Pons (tissue), 1 donor: ENCODE measurements at places on chromosomes 4 and X.

DNA sequence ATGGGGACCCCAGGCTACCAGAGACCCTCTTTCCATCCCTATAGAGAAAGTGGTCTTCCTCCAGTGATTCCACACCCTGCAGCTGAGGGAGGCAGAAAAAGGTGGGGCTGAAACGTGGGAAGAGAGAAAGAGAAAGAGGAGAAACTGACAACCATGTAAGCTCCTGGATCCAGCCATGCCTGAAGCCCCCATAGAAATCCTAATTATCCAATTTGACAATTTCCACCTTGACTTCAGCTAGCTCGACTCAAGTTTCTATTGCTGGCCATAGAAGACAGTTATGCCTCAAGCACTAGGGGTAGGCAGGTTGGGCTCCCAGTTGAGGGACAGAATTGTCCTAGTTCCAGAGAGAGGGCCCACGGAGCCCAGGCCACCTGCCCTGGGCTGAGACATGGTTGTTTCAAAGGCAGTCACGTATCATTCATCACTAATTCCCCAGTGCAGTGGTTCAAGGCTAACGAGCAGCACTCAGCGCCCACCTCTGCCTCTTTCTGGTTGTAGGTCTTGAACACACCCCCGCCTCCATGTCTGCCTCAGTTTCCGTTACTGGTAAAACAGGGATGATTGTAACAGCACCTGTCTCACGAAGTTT lies 39.8 kb upstream of the ASMTL start:
- no peak for DNase-seq

GRCh38 chr4:140151699-140152012 lies 2.3 kb downstream of the MAML3 start:
- peak; percentile 81 for DNase-seq

DNA sequence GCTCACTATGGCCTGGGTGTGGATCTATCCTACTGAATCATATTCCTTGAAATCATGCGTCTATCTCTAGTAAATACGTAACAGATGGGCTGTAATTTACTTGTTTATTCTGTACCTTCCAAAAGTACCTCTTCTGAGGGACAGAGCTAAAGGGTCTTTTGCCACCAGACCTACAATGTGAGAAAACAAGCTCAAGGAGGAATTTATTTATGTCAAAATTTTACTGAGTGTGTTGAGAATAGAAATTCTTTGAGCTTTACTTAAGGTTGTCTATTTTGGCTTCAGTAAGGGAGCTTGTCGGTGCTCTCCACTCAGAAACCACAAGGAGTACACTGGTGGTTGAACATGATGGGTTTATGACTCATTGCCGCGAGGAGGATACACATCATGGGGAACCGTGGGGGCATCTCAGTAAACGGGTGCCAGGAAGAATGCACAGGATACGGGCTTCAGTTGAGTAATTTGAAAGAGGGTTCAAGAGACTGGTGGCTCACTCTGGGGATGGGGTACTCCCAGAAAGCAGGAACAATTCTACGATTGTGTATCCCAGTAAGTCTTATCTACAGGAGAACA lies 3.0 kb downstream of the ANK2 start:
- DNase-seq: no peak

DNA sequence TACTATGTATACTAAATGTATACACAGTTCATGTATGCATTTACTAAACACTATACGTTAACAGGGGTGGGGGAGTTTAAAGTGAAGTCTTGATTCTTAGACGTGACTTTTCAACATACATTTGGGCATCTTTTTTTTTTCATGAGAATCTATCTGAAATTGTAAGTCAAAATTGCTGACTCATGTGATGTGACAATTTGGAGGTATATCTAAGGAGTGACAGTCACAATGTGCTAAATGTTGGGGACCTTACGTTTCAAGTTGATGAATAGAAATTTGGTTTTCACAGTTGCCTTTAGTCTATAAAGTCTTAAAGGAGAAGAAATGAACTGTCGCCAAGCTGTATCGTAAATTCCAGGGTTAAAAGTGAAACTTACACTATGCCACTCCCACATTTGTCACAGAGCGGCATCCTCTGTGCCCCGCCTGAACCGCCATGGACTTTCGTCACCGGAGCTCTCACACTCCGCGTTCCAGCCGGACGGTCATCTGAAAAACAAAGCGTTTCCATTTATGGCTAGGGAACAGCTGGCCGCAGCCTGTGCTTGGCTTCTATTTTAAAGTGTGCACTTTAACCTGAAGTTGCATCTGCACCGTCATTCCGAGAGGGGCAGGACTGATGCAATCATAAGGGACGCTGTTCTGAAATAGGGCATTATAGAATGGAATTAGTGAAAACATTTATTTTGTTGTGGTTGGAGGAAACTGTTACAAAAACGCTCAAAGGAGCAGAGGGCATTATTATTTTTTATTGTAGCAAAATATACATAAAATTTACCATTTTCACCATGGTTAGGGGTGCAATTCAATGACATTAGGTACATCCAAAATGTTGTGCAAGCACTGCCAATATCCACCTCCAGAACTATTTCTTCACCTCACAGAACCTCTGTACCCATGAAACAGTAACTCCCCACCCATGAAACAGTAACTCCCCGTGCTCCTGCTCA lies 30.9 kb downstream of the PDLIM3 start:
- DNase-seq: no peak

- DNase-seq: no peak
Measured at GRCh38 chr4:107068116-107068515, 32.0 kb upstream of the DKK2 start.

GRCh38 chr4:81951891-81952455 lies 421.8 kb downstream of the HNRNPD start:
- DNase-seq: no peak

- DNase-seq: peak; percentile 29
Measured at GRCh38 chr4:6087669-6088341, 69.6 kb upstream of the C4orf50 start.

DNA sequence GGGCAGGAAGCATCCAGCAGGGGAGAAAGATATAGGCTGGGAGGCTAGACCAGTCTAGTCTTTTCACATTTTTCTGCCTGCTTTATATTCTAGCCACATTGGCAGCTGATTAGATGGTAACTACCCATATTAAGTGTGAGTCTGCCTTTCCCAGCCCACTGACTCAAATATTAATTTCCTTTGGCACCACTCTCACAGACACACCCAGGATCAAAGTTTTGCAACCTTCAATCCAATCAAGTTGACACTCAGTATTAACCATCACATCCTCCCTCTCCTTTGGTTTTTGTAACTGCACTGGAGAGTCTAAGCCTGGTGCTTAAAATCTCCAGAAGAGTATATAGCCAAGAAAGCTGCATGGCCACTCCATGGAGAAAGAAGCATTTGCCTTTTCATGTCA lies 560.4 kb downstream of the GRXCR1 start:
- DNase-seq: no peak

DNA sequence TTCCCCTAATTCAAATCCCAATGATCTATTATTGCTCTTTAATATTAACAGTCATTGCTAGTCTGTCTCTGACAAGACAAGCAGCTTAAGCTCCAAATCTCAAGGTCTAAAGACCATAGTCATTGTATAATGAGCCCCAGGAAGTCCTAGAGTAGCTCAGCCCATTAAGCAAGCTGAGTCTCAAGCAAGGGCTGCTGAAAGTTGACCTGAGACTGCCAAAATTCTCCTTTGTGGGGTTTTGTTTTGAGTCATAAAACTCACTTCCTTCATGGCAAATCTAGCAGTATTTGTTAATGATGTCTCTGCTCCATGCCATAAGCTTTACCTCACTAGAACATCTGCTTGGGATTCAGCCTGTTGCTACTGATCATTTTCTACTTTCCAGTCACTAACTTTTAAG lies 313.2 kb downstream of the ANTXR2 start:
- DNase-seq: no peak

- DNase-seq: peak; percentile 5
Measured at GRCh38 chr4:5267408-5267807, 216.1 kb downstream of the STK32B start.

DNA sequence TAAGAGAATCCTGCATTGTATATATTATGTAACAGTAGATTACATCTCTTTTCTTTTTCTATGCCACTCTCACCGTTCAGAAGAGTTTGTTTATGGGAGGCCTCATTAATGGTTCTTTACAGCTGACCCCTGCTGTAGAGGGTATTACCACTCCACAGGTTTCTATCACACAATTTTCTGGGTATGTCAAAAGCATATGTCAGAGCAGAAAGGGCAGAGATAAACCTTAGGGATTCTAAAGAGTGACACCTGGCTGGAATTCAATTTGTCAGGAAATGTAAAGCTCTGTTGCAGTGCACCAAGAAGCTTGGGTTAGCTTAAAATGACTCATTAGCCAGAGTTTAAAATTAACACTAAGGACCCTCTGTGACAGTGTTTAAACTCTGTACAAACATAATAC lies 658.7 kb downstream of the PCDH18 start:
- no peak for DNase-seq

GRCh38 chr4:183205193-183205592 lies 106.1 kb downstream of the WWC2 start:
- DNase-seq: no peak

DNA sequence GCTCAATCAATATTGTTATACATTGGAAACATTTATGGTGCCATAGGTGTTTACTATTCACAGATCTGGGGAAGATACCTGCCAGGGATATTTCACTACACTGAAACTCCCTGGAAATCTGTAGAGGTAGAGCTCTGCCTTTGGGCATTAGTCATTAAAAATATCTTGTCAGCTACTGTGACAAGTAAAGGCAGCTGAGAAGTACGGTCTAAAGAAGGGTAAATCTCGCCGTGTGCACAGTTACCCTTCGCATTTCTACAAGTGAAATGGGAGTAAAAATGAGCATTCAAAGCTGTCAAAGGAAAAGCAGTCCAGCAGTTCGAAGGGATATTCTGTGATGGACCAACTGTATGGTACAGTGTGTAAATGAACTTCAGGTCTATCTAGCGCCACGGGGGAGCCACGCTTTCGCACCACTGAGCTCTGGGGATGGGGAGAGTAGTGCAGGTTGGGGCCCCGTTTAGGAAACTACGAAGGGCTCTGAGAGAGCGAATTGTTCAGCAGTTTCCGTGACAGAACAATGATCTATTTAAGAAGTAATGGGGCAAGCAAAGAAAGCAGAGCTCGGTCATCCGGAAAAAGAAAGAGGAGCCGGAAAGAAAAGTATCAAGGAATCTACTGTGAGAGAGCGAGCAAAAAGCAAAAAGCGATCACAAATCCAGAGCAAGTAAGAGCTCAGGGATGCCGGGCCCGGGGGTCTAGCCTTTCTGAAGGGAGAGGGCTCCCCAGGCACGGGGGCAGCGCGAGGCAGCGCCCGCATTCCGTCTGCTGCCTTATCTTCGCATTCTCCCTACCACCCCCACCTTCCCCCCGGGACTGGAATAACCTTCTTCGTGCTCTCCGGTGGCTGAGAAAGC lies 646 bp downstream of the TIGD4 start:
- DNase-seq: peak; percentile 52

DNA sequence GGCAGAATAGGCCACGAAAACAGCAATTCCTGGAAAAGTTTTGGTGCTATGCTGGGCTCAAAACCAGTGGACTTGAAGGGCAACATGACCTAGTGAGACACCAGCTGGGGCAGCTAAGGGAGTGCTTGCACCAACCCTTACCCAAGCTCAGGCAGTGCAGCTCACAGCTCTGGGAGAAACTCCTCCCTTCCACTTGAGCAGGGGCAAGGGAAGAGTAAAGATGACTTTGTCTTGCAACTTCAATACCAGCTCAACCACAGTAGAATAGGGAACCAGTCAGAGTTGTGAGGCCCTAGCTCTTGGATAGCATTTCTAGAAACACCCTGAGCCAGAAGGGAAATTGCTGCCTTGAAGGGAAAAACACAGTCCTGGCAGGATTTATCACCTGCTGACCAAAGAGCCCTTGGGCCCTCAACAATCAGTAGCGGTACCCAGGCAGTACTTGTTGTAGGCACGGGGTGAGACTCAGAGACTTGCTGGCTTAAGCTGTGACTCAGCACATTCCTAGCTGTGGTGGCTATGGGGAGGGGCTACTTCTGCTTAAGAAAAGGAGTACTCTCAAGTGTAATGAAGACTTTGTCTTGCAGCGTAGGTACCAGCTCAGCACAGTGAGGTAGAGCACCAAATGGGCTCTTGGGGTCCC lies 19.7 kb upstream of the ABCG2 start:
- peak; percentile 51 for DNase-seq

DNA sequence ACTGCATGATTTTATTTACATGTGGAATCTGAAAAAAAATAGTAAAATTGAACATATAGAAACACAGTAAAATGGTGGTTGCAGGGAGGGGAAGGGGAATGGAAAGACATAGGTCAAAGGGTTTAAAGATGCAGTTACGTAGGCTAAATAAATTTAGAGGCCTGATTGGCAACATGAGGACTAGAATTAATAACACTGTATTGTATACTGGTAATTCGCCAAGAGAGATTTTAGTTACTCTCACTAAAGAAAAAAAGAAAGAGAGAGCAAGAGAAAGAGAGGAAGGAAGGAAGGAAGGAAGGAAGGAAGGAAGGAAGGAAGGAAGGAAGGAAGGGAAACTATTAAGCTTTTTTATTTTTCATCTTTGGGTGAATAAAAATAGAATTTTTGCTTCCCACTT lies 488.1 kb downstream of the PCDH10 start:
- DNase-seq: no peak

DNA sequence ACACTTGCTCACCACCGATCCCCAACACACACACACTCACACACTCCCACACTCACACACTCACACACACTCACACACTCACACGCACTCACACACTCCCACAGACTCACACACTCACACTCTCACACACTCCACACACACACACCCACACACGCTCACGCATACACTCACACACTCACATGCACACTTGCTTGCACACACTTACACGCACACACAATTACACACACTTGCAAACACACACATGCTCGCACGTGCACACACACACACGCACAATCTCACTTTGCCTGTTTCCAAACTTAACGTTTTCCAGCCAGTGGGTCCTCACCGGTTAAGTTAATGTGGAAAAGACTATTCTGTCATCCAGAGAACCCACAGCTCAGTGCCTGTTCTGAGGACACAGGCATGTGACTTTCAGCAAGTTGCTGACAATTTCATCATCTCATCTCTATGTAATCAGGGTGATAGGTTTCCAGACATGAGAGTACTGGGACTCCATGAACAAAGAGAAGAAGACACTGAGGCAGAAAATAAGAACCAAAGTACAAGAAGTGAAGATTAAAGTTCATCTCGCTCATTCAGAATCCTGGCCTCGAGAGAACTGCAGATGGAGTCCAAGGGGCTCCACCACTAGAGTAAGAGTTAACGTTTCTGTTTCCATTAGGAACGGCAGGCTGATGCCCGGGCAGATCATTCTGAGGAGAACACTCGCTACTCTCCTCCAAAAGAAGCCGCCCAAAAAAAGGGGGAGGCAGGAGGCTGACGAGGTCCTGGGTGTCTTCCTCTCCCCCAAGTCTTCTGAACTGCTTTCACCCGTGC lies 153.2 kb upstream of the FRG1 start:
- no peak for DNase-seq

GRCh38 chr4:30768277-30768676 lies 48.1 kb downstream of the PCDH7 start:
- DNase-seq: no peak

GRCh38 chr4:95155759-95156451 lies 392.9 kb downstream of the UNC5C start:
- peak; percentile 82 for DNase-seq

- DNase-seq: no peak
Measured at GRCh38 chr4:145315811-145316225, 135.4 kb upstream of the OTUD4 start.
